Frontal cortex (tissue), 4 donors: ENCODE measurements at places on chromosomes 7 and 10. TPM values are rescaled to one million over a fixed set of nuclear protein-coding genes. Genes with fewer than 3 reads are reported as not detected.

Gene NPSR1
- not detected for total RNA-seq

Gene RFC2
- 22.4 TPM for total RNA-seq

Gene CRHR2
- total RNA-seq: 0.41 TPM

Gene CYP2C19
- total RNA-seq: 0.41 TPM

Gene PIK3AP1
- 4.5 TPM for total RNA-seq

Gene IFIT1B
- total RNA-seq: 0.41 TPM

Gene ZNF679
- not detected for total RNA-seq

Gene C10orf105
- not detected for total RNA-seq

DNA sequence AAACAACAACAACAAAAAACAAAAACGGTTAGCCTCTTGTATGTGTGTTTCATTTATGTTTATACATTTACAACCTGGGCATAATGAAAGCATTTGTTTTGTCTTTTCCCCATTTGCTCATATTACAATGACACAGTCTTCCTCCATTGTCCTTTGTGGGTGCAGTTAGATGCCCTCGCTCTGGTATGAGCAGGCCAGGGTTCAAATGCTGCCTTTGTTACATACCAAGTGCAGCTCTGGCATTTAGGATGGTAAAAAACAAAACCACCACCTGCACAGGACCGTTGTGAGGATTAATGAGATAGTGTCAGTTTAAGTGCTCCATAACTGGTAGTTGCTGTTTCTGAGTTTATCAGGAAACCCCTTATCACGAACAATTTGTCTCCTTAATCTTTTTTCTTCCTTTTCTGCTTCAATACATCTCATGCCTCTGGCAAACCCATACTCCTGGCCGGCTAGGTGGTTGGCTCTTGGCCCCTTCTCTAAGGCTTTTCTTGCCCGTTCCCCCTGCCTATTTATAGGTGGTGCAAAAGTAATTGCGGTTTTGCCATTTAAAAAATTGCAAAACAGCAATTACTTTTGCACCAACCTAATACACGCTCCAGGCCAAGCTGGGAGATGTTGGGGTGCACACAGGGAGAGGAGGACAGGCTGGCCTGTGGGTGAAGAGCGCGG is 18.6 kb upstream of the TMEM225B start:
- DNase-seq: no peak

DNA sequence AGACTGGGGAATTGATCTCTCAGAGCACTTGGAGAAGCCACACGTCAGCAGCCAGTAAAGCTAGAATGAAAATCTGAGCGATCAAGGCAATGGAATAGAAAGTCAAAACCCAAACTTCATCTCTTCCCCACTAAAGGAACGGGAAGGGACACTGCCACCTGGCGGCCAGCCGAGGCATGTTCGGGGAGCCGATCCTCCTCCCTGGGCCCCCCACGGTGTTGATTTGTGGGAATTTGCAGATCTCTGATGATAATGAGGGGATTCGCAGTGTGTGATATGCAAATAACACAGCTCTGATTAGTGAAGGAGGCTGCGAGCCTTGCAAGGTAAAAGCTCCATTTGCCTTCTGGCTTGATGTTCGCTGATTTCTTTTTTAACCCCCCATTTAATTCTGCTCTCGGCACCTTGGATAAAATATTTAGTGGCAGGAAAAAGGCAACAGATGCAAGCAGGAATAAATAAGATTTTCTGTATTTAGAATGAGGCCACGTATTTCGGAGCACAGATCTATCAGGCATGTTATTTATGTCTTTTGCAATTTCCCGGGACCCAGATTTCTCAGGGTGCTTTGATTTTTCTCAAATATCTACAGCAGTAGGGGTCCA is 258.6 kb downstream of the PAXIP1 start:
- DNase-seq: no peak

- DNase-seq: no peak
These were observed 20.2 kb upstream of the HPS1 start for GRCh38 chr10:98466861-98467505.

- no peak for DNase-seq
These were observed 49.3 kb downstream of the COL28A1 start for GRCh38 chr7:7486362-7486761.

DNA sequence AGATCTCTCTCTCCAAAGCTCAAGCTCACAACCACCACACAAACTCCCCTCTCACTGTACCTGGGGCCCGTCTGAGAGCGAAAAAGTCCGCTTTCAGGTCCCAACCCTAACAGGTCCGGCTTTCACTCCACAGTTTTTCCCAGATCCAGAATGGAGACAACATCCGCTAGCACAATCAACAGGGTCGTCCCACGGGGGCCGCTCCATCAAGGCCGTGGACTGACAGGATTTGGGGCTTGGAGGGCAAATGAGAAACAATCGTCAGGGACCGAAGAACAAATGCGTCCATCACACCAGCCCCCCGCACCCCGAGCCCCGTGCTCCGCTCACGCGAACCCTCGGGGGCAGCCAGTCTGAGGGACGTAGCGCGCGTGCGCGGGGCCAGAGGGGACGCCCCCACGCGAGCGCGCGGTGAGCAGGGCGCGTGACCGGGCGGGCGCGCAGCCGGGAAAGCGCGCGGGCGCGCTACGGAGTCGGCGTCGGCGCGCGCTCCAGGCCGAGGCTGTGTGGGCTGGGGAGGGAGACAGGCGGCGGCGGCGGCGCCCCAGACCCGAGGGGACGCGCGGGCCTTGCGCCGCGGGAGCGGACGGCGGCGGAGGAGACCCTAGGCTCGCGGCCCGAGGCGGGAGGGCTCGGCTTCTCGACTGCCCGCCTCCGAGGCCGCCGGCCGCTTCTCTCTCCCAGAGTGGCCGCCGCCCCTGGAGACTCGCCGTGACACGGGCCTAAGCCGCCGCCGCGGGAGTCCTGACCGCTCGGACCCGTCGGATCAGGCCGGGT is at the start of gene SLK:
Gene SLK, plus strand, starts transcription at position 470 of the 777 bp plus-strand sequence. CDS start 606 bp downstream, outside the sequence.
- DNase-seq: peak; percentile 93

DNA sequence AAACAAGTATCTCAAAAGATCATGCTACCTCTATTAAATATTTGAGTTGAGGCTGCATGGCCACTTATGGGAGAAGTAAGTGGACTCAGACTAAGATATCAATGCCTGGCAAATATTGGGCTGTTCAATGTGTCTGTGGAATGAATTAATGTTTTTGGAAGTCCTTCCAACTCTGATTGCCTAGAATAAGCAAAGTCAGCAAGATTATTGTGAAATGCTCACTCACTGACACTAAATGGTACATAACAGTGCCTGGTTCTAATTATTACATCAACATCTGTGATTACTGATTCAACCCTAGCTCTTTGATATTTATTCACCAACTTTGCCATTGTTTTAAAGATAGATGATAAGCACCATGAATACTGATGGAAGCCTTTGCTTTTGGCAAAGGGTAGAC is 45.5 kb upstream of the HDAC9 start:
- no peak for DNase-seq

- DNase-seq: no peak
These were observed 98.9 kb downstream of the WDR11 start for GRCh38 chr10:120950051-120950561.

GRCh38 chr7:22549051-22549450 is 49.1 kb upstream of the STEAP1B start:
- DNase-seq: no peak

- no peak for DNase-seq
These were observed 92.0 kb downstream of the TCF7L2 start for GRCh38 chr10:113041841-113042750.

DNA sequence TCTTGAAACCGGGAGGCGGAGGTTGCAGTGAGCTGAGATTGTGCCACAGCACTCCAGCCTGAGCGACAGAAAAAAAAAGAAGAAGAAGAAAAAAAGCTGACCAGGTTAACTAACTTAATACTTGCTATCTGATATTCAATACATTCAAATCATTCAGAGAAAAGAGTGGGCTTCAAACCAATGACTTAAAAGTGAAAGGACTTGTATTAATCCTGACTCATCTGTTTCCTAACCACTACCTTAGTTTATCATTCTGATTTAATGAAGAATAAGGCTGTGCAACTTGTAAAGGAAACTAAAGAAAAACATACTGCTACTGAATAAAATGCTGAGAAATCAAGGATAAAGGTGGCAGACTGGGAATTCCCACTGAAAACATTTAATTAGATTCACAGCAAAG is 128.4 kb downstream of the NRBF2 start:
- DNase-seq: no peak

DNA sequence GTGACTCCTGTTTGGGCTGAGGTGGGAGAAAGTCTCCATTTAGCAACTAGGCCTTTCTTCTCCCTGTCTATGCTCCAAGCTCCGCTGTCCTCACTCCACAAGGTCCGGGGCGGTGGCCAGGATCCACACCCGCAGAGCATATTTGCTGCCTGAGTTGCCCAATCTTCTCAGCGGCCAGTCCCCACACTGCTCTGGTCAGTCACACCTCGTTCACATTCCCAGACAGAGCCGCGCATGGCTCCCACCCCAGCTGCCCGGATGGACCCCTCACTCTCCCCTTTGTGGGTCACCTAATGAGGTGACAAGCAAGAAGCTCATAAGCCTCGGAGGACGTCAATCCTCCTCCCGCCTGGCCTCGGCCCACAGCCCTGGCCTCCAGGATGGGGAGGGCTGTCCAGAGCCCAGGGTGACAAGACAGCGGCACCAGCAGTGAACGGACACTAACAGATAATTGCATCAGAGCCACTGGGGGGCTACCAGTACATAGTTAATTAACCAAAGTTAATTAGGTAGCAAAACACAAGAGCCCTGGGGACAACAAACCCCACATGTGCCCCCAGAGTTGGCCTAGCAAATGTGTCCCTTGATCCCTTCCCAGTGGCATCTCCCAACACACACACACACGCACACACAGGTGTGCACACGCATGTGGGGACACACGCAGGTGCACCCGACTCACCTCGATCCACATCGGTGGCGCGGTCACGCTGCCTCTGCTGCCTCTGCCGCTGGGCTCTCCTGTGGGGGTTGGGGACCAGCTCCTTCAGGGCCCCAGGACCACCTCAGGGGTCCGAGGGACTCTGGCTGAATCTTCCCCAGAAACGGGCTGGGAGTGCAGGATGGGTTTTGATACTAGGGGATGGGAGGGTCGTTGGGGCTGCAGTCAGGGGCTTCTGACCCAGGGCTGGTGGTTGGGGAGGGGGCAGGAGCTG is 11.8 kb downstream of the EPHA1 start:
- no peak for DNase-seq

GRCh38 chr10:73940634-73941221 is 29.8 kb downstream of the PLAU start:
- peak; percentile 53 for DNase-seq

DNA sequence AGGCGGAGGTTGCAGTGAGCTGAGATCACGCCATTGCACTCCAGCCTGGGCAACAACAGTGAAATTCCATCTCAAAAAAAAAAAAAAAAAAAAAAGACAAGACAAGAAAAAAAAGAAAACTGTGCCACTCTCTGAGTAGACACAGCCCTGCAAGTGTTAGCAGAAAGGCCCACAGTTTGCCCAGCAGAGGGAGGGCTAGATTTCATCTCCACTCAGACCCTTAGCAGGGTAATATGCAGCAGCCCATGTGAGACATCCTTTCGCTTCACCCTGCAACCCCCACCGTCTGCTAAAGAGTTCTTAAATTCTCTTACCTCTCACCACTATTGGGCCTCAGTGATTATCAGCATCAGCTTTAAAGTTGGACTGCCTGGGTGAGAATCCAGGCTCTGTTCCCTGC is 38.2 kb downstream of the CTNNA3 start:
- no peak for DNase-seq

DNA sequence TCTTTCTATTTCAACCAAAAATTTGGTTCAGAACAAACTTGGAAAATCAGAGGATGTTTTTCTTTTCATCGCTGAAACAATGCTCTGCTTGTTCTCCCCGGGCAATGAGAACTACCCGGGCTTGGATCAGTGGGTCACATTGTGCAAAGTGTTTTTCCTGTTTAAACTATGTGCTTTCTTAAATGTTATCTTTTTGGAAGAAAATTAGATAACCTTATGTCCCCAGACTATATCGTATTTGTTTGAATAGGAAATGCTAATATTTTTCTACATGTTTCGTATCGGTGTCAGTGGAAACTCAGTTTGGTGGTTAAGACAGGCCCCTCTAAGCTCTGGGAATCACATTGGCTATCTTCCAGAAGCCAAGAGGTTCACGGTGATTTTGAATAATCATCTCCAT is 319.5 kb upstream of the NFE2L3 start:
- DNase-seq: no peak

- no peak for DNase-seq
These were observed 45.9 kb downstream of the SGMS1 start for GRCh38 chr10:50577681-50578350.

DNA sequence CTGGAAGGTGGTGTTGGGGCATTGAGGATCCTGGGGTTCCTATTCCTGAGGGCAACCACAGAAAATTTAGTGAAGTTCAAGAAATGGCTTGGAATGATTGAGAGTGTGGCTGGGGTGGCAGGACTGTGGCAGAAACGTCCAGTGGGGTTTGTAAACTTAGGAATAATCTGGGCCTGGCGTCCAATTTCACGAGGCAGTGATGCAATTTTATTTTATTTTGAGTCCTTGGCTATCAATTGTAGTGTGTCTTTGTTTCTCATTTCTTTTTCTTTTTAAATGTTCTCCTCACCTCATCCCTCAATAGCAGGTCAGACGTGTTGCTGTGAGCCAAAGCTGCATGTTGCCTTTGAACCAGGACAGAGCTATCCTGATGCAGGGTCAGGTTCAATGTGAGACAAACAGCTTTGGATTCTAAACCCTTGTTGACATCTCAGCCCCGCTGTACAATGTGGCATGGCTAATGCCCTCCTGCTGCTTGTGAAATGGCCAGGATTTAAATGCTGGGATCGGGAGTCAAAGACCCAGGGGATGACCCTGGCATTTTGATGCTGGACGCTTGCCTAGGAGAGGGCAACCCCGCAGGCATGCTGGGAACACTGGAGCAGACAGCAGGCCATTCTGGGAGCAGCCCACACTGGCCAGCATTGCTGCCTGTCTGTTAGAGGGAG is 64.8 kb downstream of the RBM20 start:
- DNase-seq: no peak
